ENCODE measurements at places on chromosomes 11 and 22.

DNA sequence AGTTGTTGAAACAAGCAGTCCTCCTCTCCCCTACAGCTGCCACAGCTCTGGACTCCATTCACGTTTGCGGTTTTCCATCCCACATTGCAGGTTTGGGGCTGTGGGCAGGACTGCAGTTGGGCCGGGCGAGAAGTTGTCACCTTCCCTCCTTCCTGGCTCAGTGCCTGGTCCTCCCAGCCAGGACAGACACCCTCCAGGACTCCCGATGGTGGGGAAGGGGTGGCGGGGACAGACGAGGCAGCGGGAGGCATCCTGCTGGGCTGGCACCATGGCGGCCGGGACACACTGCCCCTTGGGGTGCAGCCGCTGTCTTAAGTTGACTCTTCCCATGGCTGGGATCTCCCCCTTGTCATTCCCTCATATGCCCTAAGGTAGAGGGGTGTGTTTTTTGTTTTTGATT is 615.2 kb downstream of the BRD1 start:
- no peak for DNase-seq

DNA sequence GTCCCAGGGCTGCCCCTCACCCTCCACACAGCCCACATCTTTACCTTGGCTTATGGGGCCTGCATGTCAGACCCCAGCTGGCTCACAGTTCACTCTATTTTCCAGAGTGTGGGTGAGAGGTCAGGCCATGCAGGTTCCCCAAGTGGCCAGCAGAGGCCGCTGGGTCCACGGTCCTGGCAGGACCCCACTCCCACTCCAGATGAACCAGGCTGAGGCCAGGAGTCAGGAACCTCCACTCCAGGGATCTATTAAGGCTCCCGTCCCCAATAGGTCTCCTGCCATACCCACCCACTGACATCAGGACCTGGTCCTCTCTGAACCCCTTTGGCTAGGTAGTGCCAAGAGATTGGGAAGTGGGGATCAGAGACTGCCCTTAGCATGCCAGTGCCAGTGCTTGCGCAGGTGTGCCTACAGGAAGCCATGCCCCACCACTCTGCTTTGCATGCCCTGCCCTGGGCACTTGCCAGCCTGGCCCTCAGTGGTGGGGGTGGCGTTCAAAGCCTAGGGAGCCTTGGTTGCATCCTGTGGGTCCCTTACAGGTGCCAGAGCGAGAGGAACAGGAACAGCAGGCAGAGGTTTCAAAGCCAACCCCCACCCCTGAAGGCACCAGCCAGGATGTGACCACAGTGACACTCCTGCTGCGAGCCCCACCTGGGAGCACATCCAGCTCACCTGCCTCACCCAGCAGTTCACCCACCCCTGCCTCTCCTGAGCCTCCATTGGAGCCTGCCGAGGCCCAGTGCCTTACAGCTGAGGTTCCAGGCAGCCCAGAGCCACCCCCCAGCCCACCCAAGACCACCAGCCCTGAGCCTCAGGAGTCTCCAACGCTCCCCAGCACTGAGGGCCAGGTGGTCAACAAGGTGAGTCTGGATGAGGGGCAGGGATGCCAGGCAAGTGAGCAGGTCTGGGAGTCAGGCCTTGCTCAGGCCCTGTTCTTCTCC is 8.3 kb downstream of the SMTN start:
- peak; percentile 25 for DNase-seq

- no peak for DNase-seq
These were observed 81.4 kb downstream of the RCN1 start for GRCh38 chr11:32172041-32172847.

- no peak for DNase-seq
These were observed 45.0 kb upstream of the APOA1 start for GRCh38 chr11:116882386-116882785.

GRCh38 chr11:58927393-58928106 is 11.7 kb upstream of the GLYATL1 start:
- peak; percentile 31 for DNase-seq

DNA sequence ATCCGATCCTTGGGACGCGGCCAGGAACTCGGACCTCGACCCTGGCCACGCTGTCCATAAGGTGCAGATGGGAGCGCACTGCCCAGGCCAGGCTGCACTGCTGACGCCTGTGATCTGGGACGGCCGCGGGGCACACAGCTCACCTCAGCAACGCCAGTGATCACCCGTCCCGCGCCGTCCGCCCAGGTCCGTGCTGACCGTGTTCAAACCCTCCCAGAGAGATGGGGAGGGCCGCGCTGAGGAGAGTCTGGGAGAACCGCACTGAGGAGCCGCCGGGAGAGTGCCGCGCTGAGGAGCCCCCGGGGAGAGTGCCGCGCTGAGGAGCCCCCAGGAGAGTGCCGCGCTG is 636 bp downstream of the KCNQ1OT1 start:
- DNase-seq = no peak

DNA sequence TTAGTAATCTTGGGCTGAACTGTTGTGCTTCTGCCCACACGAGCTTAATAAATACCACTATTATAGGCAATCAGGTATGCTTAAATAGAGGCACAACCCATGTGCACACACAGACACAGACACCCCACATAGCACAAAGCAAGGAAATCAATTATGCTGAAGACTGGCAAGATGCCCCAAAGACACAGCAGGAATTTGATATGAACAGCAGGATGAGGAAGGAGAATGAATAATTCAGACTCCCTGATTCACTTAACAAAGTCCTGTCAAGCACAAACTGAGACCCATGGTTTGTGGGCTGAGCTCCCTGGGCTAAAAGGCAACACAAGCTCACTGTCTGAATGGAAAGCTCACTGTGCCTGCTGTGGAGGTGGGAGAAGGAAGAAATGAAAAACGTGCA is 42.5 kb downstream of the RBFOX2 start:
- no peak for DNase-seq

- DNase-seq = no peak
These were observed 673.3 kb downstream of the CNTN5 start for GRCh38 chr11:99693941-99694492.

DNA sequence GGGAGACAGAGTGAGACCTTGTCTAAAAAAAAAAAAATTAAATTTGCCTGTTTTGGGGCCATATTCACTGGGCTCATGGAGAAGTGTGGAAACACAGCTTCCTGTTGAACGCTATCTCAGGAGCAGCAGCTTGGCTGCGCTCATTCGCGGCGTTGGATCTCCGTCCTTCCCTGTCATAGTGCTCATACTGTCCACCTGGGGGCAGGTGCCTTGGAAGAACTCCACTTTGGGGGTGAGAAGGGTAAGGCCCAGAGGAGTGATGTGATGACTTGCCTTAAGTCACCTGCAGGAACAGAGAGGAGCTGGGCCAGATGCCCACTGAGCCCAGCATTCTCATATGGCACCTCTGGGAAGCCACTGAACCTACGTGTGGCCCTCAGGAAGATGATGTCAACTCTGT is 82.8 kb downstream of the CABIN1 start:
- no peak for DNase-seq

DNA sequence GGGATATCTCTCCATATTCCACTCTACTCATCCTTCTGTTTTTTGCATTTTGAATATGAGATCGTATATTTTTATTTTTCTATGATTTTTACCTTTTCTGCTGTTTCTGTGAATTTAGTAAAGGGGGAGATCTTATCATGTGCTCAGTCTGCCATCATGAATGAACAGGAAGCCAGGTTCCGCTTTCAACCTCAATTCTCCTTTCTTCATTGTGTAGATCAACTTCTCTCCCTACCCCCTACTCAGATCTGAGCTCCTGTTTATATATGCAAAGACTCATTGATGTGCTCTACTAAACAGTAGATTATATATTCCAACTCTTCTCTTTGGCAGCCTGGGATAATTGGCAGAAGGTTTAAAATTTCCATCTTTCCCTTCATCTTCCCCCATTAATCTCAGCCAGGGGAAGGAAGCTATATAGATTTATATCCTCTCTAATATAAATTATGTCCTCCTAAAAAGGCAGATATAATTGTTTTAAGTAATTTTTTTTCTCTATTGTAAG is 336.7 kb upstream of the PLET1 start:
- no peak for DNase-seq

GRCh38 chr11:72787216-72788104 is 6.4 kb downstream of the STARD10 start:
- no peak for DNase-seq

- DNase-seq = peak; percentile 52
These were observed 23.9 kb upstream of the SCGB1A1 start for GRCh38 chr11:62394825-62395538.

DNA sequence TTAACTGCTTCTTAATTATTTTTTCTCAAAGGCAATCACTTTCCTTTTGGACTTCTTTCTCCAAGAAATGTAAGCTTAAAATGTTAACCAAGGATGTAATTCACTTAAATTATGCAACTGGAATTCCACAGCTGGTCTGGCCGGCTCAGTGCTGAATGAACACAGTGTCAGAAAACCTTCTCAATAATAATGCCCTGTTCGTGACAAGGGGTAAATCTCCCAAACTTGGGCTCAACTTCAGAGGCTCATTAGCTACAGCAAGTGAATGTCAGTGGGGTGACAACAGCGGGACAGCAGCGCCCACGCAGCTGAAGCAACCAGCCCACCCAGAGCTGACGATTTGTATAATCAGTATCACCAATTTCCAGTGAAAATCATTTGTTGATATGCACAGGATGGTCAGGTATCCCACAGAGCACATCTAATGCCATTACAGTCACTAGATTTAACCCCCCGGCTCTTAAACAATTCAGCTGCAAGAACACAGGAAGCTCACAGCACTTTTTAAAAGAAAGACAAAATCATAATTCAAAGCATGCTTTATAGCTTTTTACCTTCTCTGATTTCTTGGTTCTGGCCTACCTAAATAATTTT is 704.8 kb downstream of the DLG2 start:
- no peak for DNase-seq

GRCh38 chr11:9192561-9192960 is 72.6 kb downstream of the DENND5A start:
- DNase-seq = no peak

DNA sequence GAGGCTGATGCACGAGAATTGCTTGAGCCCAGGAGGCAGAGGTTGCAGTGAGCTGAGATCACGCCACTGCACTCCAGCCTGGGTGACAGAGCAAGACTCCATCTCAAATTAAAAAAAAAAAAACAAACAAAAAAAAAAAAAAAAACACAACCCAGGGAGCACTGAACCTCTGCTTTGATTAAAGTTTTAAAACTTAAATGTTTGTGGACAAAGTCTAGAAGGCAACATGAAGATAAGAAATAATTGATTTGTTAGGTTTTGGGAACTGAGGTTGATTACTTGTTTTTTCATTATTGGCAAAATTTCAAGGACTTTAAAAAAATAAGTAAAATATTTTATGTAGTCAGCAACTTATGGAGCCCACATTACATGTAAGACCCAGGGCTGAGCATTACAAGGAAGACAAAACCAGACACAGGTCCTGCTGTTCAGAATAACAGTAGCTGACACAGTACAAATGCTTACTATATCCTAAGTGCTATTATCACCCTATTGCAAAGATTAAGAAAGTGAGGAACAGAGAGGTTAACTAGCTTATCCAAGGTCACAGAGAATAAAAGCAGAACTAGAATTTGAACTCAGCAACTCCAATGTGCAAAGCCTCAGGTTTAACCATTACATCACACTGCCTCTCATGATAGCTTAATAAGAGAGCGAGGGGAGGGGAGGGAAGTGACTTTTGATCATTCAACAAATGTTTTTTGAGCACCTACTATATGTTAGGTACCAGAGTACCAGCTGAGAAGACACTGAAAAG is 2.3 kb upstream of the CRY2 start:
- no peak for DNase-seq

DNA sequence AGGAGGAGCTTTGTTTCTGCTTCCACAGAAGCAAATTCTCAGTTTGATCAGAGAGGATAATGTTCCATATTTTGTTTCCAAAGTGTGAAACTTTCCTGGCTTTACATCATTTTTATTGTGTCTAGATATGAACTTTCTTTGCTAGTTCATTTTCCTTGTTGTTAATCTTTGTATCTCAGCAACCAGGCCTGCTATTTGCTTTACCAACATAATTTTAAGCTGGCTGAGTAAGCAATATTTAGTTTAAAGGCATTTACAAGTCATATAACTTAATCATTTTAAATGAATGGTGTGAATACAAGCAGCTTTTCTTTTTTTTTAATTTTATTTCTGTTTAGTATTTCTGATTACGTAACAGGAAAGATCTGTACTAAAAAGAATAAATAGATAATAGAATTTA is 15.2 kb downstream of the NUCB2 start:
- no peak for DNase-seq

GRCh38 chr11:11265994-11266606 is 87.0 kb downstream of the CSNK2A3 start:
- DNase-seq = peak; percentile 35

DNA sequence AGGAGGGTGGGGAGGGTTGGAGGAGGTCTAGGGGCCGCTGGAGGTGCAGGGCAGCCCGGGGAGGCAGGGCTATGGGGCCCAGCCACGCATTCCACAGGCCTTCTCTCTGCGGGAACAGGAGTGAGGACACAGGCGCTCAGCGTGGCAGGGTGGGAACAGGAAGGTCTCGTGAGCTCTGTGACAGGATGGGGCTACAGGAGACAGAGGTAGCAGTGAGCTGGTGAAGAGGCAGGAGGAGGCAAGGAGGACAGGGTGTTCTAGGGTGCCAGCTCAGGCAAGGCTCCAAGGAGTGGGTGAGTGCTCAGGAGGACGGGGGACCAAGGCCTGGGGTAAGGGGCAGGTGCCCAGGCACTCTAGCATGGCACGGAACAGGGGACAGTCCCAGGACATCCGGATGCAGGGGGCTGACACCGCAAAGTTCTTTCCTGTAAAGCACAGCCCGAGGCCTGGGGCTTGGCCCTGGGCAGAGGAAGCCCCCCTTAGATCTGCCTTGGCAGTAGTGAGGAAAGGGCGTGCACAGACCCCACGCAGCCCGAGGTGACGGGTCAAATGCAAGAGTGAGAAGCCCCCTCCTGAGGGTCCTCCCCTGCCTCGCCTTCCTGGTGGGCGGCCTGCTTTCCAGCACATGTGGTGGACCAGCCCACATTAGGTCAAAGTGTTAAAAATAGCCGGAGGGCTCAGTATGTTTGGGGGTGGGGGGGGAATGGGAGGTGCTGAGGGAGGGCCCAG is 4.7 kb upstream of the NEAT1 start:
- DNase-seq = peak; percentile 25

DNA sequence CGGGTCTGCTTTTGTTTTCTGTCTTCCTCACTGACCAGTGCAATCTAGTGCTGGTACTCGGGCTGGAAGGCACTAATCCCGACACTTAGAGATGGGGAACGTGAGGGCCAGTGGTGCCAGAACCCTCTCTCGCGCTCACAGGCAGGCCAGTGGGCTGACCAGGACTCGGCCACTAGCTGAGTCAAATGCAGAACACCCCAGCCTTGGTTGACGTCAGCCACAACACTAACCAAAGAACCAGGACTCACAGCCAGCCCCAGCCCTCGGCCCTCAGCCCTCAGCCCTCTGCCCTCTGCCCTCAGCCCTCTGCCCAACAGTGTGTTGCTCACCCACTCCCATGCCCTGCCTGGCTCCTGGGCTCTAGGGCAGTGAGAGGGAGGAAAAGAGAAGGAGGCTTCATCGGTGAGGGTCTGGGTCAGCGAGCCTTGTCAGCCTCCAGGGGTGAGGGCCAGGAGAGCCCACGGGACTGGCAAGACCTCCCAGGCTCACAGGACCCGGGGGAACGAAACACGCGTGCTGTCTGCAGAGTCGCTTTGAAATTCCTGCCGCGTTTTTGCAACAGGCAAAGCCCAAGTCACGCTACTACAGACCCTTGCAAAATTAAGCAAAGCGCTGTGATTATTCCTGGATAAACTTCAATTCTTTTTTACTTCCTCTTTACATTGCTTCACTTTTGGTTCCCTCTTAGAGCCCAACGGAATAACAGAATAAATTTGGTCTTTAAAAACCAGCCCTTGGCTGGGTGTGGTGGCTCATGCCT is 27.5 kb downstream of the KIAA0930 start:
- DNase-seq = no peak

- peak; percentile 13 for DNase-seq
These were observed 3.9 kb downstream of the MALAT1 start for GRCh38 chr11:65502555-65503367.

- DNase-seq = no peak
These were observed 15.9 kb upstream of the IRAG1 start for GRCh38 chr11:10709299-10710086.

All from CD8-positive, alpha-beta memory T cell (primary cell).